ENCODE measurements at places on chromosomes 7 and 10. TPM values are rescaled to one million over a fixed set of nuclear protein-coding genes. Genes with fewer than 3 reads are reported as not detected.

AKR1C3 gene
- 50.7 TPM for total RNA-seq

OIT3 gene
- total RNA-seq: not detected

GTPBP10 gene
- total RNA-seq: 43.9 TPM

DNA sequence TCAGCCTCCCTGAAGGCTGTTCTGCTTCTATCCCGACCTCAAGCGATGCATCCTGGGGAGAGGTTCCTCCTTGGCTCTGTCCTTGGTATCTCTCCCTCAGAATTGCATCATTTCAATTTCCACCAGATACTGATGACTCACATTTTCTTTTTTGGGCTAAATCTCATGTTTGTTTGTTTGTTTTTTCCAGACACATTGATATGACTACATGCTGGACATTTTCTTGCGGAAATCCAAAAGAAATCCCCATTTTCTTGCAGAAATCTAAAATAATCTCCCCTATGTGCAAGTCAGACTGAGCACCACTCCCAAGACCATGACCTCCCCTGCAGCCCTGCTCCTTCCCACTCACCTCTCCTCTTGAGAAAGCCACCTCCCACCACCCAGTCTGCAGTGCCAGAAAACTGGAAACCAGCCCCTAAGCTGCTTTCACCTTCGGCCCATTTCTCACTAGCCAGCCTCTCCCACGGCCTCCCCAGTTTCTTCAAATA, 260.2 kb upstream of the PRKCQ start:
- peak; percentile 2 for DNase-seq

GRCh38 chr7:87330942-87331341, 14.5 kb upstream of the CROT start:
- DNase-seq: no peak

GRCh38 chr10:87054373-87055295, 34.5 kb downstream of the FAM25A start:
- peak; percentile 9 for DNase-seq

- no peak for DNase-seq
These were observed 40.2 kb downstream of the FAM13C start for GRCh38 chr10:59322131-59322530.

DNA sequence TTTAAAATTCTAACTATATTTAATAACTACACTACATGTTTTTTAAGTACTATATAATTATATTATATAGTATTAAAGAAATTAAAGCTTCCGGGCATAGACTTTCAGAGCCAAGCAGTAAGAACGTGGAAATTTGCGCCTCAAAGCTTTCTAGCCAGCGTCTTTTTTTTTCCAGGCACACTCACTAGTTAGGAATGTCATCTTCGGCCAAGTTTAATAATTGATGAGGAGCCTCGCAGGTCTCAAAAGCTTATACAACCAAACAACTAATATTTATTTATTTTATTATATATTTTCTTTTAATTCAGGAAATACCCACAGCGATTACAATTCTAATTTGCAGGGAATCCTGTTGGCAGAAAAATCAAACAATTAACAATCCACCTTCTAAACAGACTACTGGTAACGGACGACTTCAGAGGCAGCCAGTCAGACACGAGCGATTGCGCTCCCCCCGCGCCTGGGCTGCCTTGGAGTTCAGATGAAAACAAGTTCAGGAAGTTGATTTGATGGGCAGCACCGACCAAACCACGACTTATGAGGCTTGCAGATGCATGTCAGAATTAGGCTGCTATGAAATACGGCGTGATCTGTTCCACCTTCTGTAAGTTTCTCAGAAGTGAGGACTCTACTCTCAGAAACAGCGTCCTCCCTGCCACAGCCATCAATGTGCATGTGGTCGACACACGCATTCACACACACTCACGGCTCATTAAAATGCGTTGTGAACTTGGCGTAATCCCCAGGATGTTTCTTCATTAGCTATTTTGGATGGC, 431.8 kb upstream of the MGMT start:
- no peak for DNase-seq

Data from mammary epithelial cell (primary cell).